Foreskin melanocyte (primary cell): ENCODE measurements at places on chromosomes 6 and 20.

GRCh38 chr20:17935186-17935585 lies 33.4 kb downstream of the SNX5 start:
- no peak for DNase-seq

- no peak for DNase-seq
These were observed 105.9 kb upstream of the FOXC1 start for GRCh38 chr6:1503811-1504210.

DNA sequence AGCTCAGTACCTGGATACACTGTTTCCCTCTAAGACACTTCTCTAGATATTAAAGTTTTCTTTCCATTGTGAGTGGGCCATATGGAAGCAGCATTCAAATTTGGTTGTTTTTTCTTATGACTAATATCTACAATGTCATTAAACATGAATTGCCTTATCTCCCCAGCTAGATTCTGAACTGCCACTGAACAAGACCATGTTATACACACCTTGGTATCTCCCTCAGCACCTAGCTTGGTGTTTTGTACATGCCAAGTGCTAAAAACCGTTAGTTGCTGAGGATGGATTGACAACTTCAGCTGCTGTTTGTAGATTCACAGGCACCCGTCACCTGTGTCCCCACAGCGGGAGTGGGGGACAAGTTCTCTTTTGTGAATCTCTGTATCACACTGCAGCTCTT lies 131.1 kb downstream of the KIF13A start:
- no peak for DNase-seq

- no peak for DNase-seq
These were observed 51.5 kb downstream of the SLC23A2 start for GRCh38 chr20:4949833-4950178.

DNA sequence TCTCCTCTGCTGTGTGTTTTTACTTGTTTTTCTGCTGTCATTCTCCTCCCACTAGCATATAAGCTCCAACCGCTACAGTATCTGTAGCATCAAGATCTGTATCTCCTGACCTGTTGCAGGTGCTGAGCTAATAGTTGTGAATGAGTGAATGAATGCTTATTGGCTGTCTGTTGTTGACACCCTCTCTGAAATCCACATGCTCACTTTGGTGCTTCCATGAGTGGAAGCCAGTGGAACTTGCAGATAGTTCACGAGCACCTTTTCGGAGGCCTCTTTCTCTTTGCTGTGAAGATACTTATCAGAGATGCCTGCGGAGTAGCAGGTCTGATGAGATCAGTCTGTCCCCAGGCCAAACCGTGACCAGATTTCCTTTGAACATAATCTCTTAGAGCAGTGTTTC lies 117.3 kb downstream of the EYA2 start:
- no peak for DNase-seq

GRCh38 chr20:45588800-45589199 lies 9.7 kb upstream of the WFDC8 start:
- no peak for DNase-seq
